CD4-positive, alpha-beta T cell treated with Interleukin-2 at 100 ng/mL for 4 hours (primary cell): ENCODE measurements at places on chromosomes 3 and 15.
A peak's percentile ranks its signal among the peaks of the same experiment; 100 is the strongest.

- DNase-seq = no peak
These were observed 13.1 kb upstream of the IFT57 start for GRCh38 chr3:108235290-108235689.

- no peak for DNase-seq
These were observed 9.7 kb upstream of the P4HTM start for GRCh38 chr3:48980295-48980694.

DNA sequence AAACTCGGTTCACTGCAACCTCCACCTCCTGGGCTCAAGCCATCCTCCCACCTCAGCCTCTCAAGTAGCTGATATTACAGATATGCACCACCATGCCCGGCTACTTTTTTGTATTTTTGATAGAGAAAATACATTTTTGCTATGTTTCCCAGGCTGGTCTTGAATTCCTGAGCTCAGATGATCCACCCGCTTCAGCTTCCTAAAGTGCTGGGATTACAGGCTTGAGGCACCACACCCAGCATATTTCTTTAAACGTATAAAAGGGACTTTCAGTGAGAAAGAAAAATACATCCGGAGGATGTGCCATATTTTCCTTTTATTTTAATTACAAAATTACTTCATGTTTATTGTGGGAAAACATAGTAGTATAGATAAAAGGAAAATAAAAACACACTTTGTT lies 55.2 kb downstream of the RPL39L start:
- DNase-seq = no peak

GRCh38 chr3:50405249-50405648 lies 45.9 kb upstream of the TMEM115 start:
- DNase-seq = peak; percentile 9

DNA sequence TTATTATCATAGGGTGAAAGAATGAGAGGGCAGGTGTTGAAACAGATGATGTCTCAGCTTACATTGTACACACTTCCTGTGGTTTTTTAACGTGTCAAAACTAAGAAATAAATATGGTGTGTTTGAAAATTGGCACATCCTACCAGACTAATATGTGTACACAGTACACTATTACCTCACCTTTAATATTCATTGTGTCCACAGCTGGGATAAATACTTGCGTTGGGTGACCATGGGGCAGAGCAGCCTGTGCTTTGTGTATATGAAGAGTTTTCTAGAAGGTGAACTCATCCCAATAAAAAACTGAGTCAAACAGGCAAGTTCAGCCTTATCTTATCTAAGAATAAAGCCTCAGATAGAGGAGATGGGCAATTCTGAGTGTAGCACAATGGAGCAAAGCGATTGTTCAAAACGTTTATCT lies 17.3 kb downstream of the SUCNR1 start:
- DNase-seq = no peak

DNA sequence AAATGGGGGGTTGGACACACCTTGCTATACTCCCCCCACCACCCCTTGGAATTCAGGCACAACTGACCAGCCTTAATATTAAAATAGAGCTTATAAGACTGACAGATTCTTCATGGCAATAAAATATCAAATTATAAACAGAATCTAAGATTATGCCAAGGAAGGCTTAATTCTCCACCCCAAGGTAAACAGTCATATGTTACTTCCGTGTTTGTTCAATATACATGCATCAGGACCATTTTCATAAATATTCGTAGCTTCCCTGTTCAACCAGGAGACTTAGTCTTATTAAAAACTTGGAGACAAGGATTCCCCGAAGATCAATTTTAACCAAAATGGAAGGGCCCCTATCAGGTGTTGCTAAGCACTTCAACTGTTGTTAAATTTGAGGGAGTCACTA lies 13.3 kb upstream of the EHHADH start:
- DNase-seq = no peak
